Stimulated activated naive CD8-positive, alpha-beta T cell treated with anti-CD3 and anti-CD28 coated beads, Interleukin-15, amount 100 ng/mL, for 72 hours (primary cell): ENCODE measurements at places on chromosomes 12 and 14.

DNA sequence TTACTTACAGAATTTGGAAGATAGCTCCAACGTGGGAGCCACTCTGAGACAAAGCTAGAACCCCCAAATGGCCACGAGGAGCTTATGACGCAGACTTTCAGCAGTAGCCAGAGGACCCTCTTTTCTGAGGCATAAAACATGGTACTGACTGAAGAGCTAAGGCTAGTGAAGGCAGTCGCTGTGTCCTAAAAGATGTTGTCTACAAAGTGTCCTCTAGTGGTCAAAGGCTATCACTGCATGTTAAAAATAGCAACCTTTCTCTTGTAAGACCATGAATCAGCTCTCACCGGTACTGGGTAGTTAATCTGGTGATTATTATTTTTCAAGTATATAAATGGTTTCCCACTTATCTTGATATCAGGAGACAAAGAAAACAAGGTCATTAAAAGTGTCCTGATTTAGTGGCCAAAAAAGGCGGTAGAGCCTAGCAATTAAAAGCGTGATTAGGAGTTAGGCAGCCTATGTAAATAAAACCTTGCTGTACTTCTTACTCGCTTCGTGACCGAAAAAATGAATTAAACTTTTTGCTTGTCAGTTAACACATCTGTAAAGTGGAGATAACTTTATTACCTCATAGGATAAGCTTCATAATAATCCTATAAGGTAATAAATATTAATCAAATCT lies 47.0 kb upstream of the LGR5 start:
- peak; percentile 9 for DNase-seq

GRCh38 chr14:64994540-64994939 lies 7.8 kb downstream of the FNTB start:
- no peak for DNase-seq

DNA sequence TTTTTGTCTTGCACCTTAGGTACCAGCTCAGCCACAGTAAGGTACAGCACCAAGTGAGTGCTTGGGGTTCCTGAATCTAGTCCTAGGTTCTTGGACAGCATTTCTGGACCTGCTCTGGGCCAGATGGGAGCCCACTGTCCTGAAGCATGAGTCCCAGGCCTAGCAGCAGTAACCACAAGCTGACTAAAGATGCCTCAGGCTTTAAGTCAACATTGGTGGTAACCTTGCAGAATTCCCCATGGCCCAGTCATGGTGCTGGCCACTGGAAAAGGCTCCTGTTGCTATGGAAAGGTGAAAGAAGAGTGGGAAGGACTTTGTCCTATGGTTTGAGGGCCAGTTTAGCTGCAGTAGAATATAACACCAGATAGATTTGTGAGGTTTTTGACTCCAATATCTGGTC lies 86.9 kb upstream of the CLEC14A start:
- no peak for DNase-seq

GRCh38 chr14:101173698-101174521 lies 270.4 kb upstream of the RTL1 start:
- DNase-seq = no peak

- DNase-seq = no peak
Measured at GRCh38 chr12:13957576-13957975, 23.8 kb downstream of the GRIN2B start.

DNA sequence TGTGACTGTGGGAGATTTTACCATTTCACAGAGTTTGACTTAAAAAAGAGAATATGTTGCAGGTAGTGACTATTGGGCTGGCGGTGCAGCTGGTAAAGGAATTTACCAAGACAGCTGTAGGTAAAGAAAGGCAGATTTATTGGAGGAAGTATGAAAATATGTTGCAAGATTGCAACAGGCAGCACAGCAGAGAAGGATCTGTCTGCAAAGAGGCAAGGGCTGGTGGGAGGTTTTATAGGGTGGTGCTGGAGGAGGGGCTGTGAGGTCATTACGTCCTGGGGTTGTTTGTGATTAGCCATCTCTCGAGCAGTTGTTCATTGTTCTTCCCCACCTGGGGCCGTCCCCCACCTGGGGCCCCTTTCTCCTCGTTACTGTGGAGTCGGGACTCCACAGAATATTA lies 62.1 kb downstream of the ACACB start:
- DNase-seq = no peak

DNA sequence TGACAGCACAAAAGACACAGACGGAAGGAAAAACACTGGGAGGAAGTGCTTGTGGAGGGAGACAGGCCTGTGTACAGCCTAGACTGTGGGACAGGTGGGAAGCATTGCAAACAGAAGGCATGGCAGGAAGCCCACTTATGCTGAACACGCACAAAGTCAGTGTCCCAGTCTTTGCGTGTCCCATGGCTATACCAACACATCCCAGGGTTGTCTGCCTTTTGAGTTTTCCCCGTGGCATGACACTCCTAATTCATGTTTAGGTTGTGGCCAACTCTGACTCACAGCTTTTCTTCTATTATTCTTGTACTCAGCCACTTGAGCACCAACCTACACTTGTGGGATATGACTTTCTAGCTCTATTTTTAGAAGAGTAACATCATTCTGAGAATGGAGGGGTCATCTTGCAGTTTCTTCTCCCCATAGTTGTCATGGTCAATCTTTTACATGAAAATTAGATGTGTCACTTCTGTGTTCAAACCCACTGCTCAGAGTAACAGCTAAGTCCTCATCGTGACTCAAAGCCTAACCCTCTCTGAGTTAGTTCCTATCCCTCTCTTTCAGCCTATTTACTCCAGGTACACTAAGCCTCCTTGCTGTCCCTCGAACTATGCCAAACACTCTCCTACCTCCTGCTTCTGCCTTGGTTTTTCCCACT lies 27.5 kb upstream of the JPH4 start:
- DNase-seq = peak; percentile 23

- no peak for DNase-seq
Measured at GRCh38 chr12:19220205-19220604, 90.7 kb downstream of the PLEKHA5 start.

DNA sequence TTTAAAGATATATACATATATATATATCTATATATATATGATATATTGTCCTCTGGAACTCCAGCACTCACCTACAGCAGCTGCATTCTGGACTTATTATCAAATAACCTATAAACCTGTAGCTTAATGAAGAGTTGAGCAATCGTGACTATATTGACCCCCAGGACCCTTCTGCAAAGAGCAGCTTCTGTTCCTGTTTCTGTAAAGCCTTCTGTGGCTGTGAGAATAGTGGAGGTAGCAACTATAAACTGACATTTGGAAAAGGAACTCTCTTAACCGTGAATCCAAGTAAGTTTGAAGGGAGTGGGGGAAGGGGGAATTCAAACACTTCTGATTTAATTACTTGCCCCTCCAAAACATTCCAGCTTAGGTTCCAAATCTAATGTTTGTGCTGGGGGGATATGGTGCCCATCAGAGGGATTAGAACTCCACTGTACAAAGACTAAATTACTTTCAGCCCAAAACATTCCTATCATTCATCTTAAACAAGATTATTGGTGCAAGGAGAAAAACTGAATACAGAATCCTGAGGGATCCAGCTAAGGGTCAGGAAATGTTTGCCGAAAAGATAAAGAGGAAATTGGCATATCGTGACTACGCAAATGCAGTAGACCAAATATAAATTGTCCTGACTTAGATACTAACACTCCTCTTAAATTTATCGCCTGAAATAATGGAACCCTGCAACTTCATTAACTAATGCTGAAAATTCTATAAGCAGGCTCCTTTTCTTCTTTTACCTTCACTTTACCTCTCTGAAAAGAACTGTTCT lies 106.1 kb downstream of the DAD1 start:
- DNase-seq = no peak

DNA sequence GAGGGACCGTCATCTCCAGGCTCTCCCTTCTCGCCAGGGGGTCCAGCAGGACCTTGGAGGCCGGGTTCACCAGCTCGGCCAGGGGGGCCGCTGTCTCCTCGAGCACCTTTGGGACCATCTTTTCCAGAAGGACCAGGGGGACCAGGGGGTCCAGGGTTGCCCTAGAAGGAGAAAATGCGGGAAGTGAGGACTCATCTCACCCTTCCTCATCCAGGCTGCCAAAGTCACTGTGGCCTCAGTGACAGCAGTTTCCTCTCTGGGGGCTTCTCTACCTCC lies 15.1 kb downstream of the TMEM106C start:
- no peak for DNase-seq

GRCh38 chr12:90235642-90236041 lies 527.0 kb upstream of the ATP2B1 start:
- DNase-seq = no peak

- DNase-seq = no peak
Measured at GRCh38 chr14:95463171-95463901, 53.1 kb downstream of the SYNE3 start.

DNA sequence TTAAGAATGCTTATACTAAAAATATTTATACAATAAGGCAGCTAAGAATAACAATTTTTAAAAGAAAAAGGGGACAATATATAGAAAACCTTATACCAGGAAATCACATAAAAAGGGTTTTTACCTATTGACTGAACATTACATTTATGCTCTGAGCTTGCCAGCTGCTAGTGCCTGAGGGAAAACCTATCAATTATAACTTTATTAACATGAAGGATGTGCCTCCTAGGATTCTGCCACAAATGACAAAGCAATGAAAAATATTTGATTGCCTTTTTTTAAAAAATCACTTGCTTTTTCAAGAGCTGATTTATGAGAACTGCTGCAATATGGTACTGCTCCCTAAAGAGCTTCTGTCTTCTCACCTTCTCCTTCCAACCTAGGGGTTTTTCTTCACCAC lies 185.7 kb downstream of the RIMBP2 start:
- no peak for DNase-seq

DNA sequence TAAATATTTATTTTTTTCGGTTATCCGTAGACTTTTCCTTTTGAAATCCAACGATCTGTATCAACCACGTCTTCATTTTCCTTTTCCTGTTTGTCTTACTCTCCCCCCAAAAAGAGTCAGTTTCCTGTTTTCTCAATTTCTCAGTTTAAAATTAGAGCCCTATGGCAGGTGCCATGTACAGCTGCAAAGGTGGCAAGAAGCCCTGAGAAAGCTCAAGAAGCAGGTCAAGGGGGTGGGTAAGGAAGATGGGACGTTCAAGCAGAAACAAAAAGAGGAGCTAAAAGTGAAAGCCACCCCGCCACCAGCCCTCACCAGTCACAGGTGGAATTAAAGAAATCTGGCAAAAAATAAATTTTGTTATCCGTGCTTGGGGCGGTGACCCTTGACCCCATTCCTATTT lies 26.7 kb downstream of the SLC35E3 start:
- no peak for DNase-seq

GRCh38 chr12:123131879-123132402 lies 18.9 kb downstream of the PITPNM2 start:
- DNase-seq = peak; percentile 36

- DNase-seq = peak; percentile 40
Measured at GRCh38 chr12:12717586-12718380, 615 bp downstream of the CDKN1B start.
